ENCODE measurements at places on chromosomes 3 and 15.

DNA sequence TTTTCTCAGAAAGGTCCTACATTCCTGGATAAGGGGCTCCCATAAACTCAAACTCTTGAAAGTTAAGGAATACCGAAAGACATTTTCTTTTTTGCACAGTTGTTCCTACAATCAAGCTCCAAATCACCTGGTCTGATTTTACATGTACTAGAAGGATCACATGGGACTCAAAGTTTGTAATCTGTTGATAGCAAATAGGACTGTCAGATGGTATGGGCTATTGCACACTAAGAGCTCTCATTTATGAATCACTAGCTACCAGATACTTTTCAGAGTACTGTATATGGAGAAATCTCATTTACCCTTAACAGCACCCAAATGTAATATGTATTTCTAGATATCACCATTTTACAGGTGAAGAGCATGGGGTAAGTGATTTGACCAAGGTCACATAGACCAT is 49.5 kb upstream of the CMSS1 start:
- no peak for DNase-seq

DNA sequence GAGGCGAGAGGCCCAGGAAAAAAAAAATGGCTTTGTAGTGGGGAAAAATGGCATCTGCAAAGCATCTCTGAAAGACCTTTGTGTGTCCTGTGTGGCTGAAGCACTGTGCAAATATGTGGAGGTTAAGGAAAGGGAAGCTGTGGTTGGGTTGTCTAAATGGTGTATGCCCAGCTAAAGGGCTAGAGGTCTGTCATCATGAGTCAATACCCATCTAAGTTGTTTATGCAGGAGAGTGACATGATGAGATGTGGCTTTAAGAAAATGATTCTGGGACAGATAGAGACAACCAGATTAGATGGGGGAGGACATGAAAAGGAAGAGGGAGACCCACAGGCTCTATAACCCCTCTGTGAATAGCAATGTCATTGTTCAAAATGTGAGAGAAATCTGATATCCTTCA is 280.7 kb downstream of the MFSD1 start:
- DNase-seq, result no peak

DNA sequence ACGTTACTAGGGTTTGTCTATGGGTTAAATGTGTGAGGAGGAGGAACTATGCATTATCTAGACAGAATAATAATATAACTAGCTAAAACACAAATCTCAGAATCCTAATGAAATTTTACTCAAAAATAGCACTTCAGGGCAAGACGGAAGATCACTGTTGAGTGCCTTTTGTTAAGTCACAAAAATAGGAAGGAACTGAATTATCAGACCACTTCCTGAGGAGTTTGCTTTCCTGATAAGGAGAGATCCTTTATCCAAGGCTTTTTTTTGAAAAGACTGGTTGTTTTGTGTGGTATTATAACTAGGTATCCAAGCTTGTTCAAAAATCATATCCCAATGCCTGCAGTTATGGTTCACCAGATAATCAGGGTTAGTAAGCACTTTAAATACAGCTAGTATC is 34.6 kb downstream of the NR2E3 start:
- no peak for DNase-seq

GRCh38 chr3:127212231-127212630 is 19.3 kb downstream of the PRR23E start:
- no peak for DNase-seq

DNA sequence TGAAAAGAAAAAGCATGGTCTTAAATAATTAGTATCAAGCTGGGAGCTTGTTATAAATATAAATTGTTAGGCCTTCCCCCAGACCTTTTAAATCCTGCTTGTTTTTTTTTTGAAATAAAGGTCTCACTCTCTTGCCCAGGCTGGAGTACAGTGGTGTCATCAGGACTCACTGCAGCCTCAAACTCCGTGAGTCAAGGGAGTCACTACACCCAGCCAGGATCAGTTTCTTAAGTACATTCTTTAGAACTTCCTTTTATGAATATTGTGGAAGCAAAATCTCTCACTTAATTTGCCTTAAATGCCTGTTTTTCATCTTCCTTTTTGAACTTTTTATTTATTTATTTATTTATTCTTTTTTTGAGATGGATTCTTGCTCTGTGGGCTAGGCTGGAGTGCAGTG is 20.8 kb upstream of the DENND4A start:
- no peak for DNase-seq

- no peak for DNase-seq
Observed at GRCh38 chr3:48428572-48429316, 1.1 kb downstream of the PLXNB1 start.

GRCh38 chr3:143201870-143202752 is 82.5 kb downstream of the CHST2 start:
- DNase-seq, result no peak

DNA sequence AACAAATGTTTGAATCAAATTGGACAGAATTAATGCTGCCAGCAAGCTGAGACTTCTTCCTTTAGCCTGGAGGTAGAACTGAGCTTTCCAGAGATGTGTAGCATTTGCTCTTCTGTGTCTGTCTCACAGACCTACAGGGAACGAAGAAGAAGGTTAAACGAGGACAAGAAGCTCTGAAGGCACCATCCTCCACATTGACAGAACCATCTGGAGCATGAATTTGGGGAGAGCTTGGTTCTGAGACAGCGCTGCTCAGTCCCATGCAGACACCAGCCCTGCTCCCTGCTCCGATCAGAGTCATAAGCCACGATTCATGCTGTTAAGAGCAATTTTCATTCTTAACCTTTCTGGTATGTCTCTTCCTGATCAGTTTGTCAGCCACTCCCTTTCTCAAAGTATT is 7.7 kb upstream of the KY start:
- DNase-seq, result no peak

GRCh38 chr3:78887547-78888011 is 880.2 kb downstream of the ROBO1 start:
- no peak for DNase-seq

DNA sequence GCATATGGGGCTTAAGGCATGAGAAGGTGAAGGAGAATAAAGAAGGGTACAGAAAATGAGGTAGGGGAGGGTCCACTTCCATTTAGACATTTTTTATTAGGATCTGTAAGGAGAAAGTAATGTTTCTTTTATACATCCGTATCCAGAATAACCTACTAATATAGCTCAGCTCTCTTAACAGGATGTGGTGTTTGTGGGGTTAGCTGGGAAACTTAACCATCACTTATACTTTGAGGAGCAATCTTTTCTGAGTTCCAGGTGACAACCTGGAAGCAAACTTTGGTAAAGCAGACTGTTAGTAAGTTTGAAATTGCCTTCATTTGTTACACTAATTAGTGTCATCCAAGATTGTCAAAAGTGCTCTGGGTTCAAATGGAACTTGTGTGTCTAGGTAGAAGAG is 36.6 kb downstream of the BUB1B start:
- DNase-seq, result no peak

DNA sequence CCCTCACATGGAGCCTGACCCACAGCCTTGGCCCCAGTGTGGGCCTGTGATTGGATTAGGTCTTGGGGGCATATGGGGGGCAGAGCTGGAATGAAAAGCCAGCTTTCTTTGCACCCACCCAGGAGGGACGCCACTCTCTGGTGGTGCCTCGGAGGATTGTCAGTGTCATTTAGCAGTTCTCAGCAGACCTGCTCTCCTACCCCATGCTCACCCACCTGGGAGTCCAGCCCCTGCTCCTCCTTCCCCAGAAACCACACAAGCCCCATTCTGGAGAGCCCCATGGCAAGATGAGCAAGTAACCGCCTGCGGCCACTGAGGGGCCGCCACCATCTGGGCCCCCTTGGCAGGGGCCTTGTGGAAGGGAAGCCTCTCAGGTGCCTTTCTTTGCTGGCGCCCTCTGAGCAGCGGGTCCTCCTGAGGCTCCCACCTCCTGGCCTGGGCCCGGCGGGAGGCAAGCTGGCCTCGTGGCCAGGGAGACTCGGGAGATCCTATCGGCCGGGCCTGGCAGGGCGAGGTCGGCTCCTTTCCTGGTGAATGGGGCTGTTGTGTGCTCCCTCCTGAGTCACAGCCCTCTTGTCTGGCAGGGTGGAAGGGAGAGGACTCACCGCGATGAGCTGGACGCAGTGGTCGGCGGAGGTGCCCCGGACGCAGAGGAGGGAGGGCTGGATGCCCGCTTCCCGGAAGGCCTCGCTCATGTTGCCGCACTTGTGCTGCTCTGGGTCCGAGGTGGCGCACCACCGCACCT is 2.3 kb downstream of the MELTF start:
- DNase-seq, result no peak

- DNase-seq, result no peak
Observed at GRCh38 chr3:145882436-145882835, 278.5 kb downstream of the PLOD2 start.

DNA sequence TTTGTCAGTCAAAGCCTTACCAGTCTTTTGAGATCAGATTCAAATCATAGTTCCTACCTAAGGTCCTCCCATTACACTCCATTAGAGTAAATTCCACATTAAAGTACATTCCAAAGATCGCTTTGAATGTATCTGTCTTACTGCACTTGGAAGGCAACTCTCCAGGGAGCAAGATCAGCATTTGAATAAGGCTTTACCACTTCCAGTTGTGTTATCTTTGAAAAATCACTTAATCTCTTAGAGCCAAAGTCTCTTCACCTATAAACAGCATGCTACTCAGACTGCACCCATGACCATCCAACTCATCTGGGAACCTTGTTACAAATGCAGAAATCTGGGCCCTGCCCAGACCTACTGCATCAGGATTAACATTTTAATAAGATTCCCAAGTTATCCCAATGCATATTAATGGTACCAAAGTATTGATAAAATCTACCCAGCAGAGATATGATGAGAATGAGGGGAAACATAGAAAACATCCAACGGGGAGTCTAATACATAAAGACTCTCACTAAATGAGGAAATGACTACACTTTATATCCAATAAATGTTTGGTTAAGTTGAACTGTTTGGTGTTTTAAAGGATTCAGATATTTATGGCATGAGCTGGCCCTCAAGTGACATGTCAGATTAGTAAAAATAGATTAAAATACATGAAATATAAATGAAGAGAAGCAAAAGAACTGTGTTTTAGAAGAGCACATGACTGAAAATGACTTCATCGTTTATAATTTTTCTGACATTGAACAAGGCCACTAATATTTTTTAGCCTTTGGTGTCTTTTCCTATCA is 75.9 kb downstream of the TNIK start:
- no peak for DNase-seq

DNA sequence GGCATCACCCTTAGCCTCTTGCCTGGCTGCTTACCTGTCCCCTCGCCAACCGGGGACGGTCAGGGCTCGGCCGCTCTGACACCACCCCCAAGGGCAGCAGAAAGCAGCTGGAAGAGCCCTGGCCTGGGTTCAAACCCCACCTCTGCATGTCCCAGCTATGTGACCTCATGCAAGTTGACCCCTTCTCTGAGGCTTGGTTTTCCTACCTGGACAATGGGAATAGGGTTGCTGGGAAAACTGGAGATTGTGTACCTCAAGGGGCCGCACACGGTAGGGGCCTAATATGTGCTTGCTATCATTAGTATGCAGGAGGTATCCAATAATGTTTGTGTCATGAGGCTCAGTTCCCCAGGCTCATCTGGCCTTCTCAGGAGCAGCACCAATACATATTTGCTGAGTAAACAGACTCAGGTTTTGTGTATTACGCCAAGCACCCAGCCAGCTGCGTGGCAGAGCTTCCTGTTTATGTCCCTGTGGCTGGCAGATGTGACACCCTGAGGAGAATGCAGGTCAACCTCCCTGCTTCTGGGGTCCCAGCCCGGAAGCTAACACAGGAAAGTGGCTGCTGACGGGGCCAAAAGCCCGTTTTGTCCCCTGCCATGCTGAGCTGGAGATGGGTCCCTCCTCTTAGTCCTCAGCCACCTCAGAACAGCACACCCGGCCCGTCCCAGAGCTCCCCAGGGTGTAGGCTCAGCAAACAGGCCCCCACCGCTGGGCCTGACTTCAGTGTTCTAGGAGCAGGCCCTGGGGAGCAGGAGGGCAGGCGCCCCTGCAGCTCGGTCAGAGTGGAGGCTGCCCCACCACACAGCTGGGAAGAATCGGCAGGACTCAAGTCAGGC is 29.7 kb downstream of the PLXND1 start:
- peak; percentile 45 for DNase-seq

- DNase-seq, result no peak
Observed at GRCh38 chr15:88127432-88127790, 129.1 kb downstream of the NTRK3 start.

GRCh38 chr3:190558796-190559195 is 44.9 kb downstream of the IL1RAP start:
- DNase-seq, result no peak

DNA sequence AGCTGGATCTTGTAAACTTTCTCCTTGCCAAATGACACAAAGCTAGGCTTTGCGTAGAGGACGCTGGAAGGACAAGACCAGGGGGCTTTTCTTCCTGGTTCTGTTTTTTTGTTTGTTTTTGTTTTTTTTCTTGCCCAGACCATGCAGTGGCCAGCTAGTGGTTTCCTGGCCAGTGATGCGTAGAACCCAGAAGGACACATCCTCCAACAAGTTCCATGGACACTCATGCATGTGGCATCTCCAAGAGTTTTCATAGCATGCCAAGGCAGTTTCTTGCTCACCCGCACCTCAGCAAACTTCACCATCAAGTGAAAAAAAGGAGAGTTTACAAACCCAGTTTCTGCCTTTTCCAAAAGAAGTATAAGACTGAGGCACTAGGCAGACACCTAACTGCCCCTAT is 46.1 kb upstream of the TMCO5A start:
- DNase-seq, result no peak

DNA sequence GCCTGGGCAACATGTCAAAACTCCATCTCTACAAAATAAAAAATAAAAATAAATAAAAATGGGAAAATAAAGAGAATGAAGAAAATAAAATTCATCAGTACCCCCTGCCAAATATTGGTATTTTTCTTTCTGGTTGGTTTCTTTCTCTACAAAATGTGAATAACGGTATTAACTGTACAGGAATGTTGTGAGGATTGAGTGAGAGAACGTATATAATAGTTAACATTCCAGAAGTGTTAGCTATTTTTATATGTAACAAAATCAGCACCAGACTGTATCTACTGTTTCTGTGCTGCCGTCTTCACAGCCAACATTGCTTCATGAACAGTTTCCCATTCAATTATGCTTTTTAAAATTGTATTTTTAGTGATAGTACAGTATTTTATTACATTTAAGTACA is 25.5 kb upstream of the RNU6-1 start:
- no peak for DNase-seq
